Keratinocyte (primary cell): ENCODE measurements at places on chromosomes 11 and 22.

DNA sequence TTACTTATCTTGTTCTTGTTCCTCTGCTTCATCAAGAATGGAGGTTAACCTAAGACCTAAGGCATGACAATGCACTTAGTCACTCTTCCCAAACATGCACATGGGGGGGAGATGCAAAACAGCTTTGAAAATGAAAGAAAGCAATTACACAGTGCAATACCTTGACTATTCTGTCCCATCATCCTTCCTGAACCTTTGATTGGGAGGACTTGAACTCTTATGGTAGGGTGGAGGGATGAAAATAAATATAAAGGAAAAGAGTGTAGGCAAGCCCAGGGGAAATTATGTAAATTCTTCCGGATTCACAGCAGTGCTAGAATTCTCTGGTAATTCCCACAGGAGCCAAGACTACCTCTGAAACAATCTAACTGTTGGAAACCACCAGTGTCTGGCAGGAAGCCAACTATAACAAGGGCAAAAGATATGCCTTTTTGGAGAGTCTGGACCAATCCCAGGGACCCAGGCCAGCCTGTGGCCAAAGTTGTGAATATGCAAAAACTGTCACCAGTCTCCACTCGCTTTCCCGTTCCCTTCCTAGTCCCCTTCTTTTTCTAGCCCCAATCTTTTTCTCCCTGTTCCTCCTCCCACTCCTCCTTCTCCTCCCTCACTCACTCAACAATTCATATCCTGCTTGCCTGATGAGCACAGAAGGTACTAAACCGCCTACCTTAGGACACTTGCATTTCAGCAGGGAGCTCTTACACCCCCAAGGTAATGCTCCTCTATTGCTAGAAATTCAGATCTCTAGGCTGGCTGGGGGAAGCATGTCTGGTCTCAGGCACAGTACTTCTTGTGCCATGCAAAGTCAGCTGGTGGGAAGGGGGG, 2.5 kb upstream of the RCN1 start:
- no peaks in the 10 kb centered on the region for H3K36me3 ChIP-seq
- no peak overlapping the region for H3K4me3 ChIP-seq
- no peaks in the 10 kb centered on the region for H3K27me3 ChIP-seq
- peaks cover 22% of the 10 kb centered on the region for H3K4me1 ChIP-seq

DNA sequence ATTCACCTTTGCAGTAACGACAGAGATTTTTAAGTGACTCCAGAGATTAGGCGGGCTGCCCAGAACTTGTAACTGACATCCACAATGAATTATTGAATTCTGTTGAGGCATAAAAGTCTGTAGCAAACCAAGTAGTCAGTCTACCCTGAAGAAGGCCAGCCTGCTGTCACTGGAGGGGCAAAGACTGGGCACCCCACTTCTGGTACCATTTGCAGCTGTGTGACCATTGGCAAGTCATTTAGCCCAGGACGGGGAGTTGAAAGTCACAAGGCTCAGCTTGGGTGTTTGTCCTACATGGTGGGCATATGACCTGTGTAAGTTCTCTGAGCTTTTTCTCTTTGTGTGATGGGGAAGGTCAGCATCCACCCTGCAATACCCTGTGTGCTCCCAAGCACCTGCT, 119.4 kb downstream of the ARHGAP8 start:
- no peaks in the 10 kb centered on the region for H3K36me3 ChIP-seq
- DNase-seq: no peak
- no peaks in the 10 kb centered on the region for H3K27me3 ChIP-seq
- H3K4me3 ChIP-seq: no peak overlapping the region
- H3K4me1 ChIP-seq: peaks cover 10% of the 10 kb centered on the region

- H3K27me3 ChIP-seq: peaks cover 30% of the 10 kb centered on the region
- H3K4me3 ChIP-seq: peak within 1 kb of the TSS; percentile 41
- DNase-seq: no peak
- peaks cover 6% of the 10 kb centered on the region for H3K4me1 ChIP-seq
- H3K27ac ChIP-seq: no peak within 1 kb of the TSS
- H3K36me3 ChIP-seq: no peaks in the 10 kb centered on the region
These were observed at the start of gene ADM2 for GRCh38 chr22:50481440-50482106. Gene ADM2 (plus strand): TSS chr22:50481543. CDS start chr22:50481848, 305 bp downstream.

GRCh38 chr11:3827434-3828186, 13.1 kb downstream of the RHOG start:
- H3K27ac ChIP-seq: no peak overlapping the region
- peaks cover 5% of the 10 kb centered on the region for H3K4me1 ChIP-seq
- H3K4me3 ChIP-seq: no peak overlapping the region
- no peak for DNase-seq

DNA sequence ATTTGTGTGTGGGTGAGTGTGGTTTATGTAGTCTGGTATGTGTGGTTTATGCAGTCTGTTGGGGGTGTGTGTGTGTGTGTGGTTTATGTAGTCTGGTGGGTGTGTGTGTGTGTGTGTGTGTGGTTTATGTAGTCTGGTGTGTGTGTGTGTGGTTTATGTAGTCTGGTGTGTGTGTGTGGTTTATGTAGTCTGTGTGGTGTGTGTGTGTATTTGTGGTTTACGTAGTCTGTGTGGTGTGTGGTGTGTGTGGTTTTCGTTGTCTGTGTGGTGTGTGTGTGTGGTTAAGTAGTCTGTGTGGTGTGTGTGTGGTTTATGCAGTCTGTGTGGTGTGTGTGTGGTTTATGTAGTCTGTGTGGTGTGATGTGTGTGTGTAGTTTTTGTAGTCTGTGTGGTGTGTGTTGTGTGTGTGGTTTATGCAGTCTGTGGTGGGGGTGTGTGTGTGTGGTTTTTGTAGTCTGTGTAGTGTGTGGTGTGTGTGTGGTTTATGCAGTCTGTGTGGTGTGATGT, 26.2 kb upstream of the PARVG start:
- no peak overlapping the region for H3K27ac ChIP-seq
- no peaks in the 10 kb centered on the region for H3K36me3 ChIP-seq
- H3K4me1 ChIP-seq: no peaks in the 10 kb centered on the region
- no peaks in the 10 kb centered on the region for H3K27me3 ChIP-seq

DNA sequence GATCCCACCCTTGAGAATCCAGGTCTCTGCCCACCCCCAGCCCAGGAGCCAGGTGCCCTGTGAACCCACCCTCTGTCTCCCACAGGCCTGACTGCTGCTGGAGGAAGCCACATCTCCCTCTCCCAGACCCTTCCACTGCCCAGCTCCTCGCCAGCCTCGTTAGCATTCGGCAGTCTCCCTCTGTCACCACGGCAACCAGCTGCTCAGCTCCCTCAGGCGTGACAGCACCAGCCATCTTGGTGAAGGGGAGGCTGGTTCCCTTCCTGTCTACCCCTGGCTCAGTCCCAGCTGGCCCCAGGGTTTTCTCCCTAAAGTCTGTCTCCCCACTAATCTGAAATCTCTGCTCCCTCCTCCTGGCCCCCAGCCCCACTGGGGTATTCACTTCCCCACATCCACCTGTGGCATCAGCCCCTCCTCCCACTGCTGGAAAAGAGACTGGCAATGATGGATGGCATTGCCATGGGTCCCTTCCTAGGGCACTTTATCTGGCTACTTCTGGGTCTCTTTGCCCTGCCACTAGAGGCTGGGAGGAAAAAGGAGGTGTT, 28.1 kb downstream of the NRXN2 start:
- no peak for DNase-seq
- no peaks in the 10 kb centered on the region for H3K4me1 ChIP-seq
- H3K27me3 ChIP-seq: peaks cover 51% of the 10 kb centered on the region
- H3K4me3 ChIP-seq: no peak overlapping the region

GRCh38 chr11:60457576-60457975, 1.9 kb downstream of the MS4A1 start:
- no peaks in the 10 kb centered on the region for H3K36me3 ChIP-seq
- no peak overlapping the region for H3K27ac ChIP-seq
- DNase-seq: no peak
- no peaks in the 10 kb centered on the region for H3K27me3 ChIP-seq
- H3K4me3 ChIP-seq: no peak overlapping the region
- no peaks in the 10 kb centered on the region for H3K4me1 ChIP-seq

DNA sequence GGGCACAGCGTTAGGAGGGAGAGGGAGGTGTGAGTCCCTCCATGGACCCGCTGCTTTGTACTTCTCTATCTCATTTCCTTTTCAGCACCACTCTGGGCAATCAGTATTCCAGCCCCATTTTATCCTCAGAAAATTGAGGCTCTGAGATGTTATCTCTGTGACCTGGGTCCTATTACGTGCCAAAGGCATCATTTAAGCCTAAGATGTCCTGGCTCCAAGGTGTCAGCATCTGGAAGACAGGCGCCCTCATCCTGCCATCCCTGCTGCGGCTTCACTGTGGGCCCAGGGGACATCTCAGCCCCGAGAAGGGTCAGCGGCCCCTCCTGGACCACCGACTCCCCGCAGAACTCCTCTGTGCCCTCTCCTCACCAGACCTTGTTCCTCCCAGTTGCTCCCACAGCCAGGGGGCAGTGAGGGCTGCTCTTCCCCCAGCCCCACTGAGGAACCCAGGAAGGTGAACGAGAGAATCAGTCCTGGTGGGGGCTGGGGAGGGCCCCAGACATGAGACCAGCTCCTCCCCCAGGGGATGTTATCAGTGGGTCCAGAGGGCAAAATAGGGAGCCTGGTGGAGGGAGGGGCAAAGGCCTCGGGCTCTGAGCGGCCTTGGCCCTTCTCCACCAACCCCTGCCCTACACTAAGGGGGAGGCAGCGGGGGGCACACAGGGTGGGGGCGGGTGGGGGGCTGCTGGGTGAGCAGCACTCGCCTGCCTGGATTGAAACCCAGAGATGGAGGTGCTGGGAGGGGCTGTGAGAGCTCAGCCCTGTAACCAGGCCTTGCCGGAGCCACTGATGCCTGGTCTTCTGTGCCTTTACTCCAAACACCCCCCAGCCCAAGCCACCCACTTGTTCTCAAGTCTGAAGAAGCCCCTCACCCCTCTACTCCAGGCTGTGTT, 829 bp upstream of the APOC3 start:
- H3K4me3 ChIP-seq: no peak overlapping the region
- H3K27me3 ChIP-seq: no peaks in the 10 kb centered on the region
- DNase-seq: no peak
- H3K27ac ChIP-seq: no peak overlapping the region

DNA sequence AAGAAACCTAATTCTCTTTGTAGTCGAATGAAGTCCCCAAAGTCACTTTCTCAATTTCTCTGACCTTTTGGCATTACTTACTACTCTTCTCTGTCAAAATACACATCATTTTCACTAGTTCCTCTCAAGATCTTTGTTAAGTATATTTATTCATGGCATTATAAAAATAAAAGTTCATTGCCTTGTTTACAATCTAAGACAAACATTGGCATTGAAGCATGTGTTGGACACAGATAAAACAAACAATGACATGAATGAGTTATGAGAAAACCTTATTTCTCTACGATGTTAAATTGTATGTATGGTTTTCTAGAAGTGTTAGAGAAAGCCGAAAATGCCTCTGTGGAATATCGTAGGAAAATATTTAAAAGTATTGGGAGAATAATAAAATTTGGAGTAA, 8.6 kb upstream of the OR51G1 start:
- no peak overlapping the region for H3K27ac ChIP-seq
- H3K27me3 ChIP-seq: no peaks in the 10 kb centered on the region
- no peak for DNase-seq
- no peaks in the 10 kb centered on the region for H3K36me3 ChIP-seq

DNA sequence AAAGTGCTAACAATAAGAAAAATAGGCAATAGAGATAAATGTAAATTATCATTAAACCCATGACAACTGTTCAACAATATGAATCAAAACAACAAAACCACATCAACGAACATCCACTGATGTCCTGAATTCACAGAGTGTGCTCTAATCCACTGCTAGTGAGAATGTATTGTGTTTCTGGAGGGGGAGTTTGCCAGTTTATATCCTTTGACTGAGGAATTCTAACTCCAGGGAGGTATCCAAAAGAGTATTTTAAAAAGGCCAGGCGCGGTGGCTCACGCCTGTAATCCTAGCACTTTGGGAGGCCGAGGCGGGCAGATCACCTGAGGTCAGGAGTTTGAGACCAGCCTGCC, 1.7 kb upstream of the WEE1 start:
- H3K4me1 ChIP-seq: peaks cover 56% of the 10 kb centered on the region
- H3K27ac ChIP-seq: peak overlapping the region; percentile 95
- H3K36me3 ChIP-seq: no peaks in the 10 kb centered on the region
- DNase-seq: no peak
- H3K4me3 ChIP-seq: no peak overlapping the region

DNA sequence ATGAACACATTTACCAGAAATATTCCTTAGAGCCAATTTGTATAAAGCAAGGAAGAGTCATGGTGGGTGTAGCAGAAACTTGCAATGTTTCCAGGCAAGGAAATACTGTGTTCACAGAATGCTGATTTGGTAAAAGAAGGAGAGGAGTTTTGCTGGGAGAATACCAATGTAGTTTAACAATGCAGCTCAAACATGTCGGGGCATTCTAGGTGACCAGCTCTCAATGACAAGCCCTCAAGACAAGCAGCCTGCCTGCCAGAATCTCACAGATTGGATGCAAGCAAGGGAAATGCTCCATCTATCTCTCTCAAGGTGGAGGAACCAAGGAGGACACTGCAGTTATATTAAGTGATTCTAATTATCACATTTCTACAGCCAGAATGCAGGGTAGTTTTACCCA, 190.4 kb downstream of the MAML2 start:
- no peak for DNase-seq
- H3K27ac ChIP-seq: no peak overlapping the region
- no peak overlapping the region for H3K4me3 ChIP-seq

DNA sequence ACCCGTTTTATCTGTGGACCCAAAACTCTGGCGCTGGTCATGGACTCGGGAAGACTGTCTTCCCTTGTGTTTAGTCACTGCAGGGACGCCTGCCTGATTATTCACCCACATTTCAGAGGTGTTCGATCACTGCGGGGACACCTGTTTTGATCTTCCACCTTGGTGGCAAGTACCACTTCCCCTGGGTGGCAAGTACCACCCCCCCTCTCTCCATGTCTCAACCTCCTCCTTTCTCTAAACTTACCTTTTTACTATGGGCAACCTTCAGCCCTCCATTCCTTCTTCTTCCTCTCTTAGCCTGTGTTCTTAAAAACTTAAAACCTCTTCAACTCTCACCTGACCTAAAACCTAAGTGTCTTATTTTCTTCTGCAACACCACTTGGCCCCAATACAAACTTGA, 1.9 kb upstream of the NDUFC2 start:
- no peak overlapping the region for H3K27ac ChIP-seq
- no peak for DNase-seq
- H3K4me3 ChIP-seq: no peak overlapping the region
- no peaks in the 10 kb centered on the region for H3K36me3 ChIP-seq
- peaks cover 14% of the 10 kb centered on the region for H3K4me1 ChIP-seq

- no peak overlapping the region for H3K4me3 ChIP-seq
- peaks cover 17% of the 10 kb centered on the region for H3K36me3 ChIP-seq
- no peaks in the 10 kb centered on the region for H3K27me3 ChIP-seq
- H3K27ac ChIP-seq: peak overlapping the region; percentile 60
These were observed 9.0 kb downstream of the FAM118A start for GRCh38 chr22:45318558-45319323.

DNA sequence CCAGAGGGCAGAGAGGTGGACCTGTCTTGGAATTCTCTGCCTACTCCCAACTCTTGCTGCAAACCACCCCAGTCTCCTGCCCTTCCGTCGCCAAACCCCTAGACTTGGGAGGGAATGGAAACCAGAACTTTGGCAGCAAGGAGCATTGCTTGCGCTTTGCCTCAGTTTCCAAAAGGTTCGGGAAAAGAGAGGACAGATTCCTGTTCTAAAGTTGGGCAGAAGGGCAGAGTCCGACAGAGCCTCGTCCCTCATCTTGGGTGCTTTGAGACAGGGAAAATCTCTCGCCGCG, 396 bp upstream of the ROBO3 start:
- no peak for DNase-seq
- no peak overlapping the region for H3K27ac ChIP-seq
- H3K4me3 ChIP-seq: no peak overlapping the region
- no peaks in the 10 kb centered on the region for H3K36me3 ChIP-seq
- H3K4me1 ChIP-seq: peaks cover 3% of the 10 kb centered on the region
